ENCODE measurements at places on chromosomes 5 and 9. TPM values are rescaled to one million over a fixed set of nuclear protein-coding genes. Genes with fewer than 3 reads are reported as not detected.
A peak's percentile ranks its signal among the peaks of the same experiment; 100 is the strongest.

ZFP37 gene
- 5.1 TPM for total RNA-seq

KCNN2 gene
- total RNA-seq = 0.50 TPM

WDR55 gene
- 25.2 TPM for total RNA-seq

ERP44 gene
- total RNA-seq = 6.9 TPM

S1PR3 gene
- total RNA-seq = 23.1 TPM

- DNase-seq = peak; percentile 28
- no peak overlapping the region for H3K27ac ChIP-seq
- no peak overlapping the region for H3K4me3 ChIP-seq
- no peaks in the 10 kb centered on the region for H3K36me3 ChIP-seq
- H3K4me1 ChIP-seq = peaks cover 6% of the 10 kb centered on the region
These were observed 4.7 kb downstream of the LNPEP start for GRCh38 chr5:96940586-96940985.

DNA sequence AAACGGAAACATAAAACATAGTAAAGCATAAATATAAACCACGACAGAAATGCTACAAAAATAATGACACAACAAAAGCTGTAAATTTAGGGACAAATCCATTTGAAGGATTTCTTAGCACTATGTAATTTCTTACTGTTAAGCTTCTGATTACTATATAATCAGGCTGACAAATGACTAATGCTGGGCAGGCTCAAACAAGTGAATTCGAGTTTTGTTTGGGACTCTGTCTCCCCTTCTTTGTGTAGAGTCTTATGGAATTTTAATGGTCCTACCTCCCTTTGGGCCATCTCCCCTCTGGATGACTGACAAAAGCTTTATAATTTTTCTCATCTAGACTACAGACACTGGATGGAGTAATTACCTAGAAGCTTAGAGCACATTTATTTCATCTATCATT, 24.6 kb upstream of the KIF2A start:
- H3K4me1 ChIP-seq = no peaks in the 10 kb centered on the region
- H3K27me3 ChIP-seq = no peaks in the 10 kb centered on the region
- no peak for DNase-seq
- H3K4me3 ChIP-seq = no peak overlapping the region
- H3K36me3 ChIP-seq = no peaks in the 10 kb centered on the region

DNA sequence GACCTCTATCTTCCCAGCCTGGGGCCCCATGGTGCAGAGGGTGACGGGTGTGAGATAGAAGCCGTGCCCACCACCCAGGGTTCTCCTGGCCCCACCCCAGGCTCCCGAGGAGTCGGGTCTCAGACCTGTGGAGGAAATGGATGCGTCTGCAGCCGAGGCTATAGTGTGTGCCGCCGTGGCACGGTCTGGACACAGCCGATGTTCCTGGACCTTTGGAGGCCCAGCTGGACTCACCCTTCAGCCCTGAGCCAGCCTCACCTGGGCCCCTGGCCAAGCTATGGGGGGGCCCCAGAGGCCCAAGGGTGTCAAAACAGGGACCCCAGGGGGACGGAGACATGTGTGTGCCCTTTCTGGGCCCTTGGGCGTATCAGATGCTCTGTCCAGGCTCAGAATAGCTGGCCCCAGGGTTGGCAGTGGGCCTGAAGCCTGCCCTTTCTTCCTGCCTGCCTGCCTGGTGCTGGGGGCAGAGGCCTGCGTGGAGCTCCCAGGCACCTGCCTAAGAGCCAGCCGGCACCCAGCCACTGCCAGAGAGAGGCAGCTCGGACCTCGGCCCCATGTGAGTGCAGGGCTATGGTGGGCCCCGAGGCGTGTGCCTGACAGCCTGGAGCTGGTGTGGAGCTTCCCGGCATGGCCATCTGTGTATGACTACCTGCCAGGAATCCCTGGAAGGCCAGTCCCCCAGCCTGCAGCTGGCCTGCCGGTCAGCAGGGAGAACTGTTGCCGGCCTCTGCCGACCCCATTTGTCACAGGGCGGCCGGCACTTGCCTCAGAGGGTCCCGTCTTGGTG, 41.8 kb downstream of the KCNT1 start:
- no peak overlapping the region for H3K4me3 ChIP-seq
- no peaks in the 10 kb centered on the region for H3K27me3 ChIP-seq
- H3K27ac ChIP-seq = no peak overlapping the region
- no peaks in the 10 kb centered on the region for H3K36me3 ChIP-seq
- no peaks in the 10 kb centered on the region for H3K4me1 ChIP-seq

DNA sequence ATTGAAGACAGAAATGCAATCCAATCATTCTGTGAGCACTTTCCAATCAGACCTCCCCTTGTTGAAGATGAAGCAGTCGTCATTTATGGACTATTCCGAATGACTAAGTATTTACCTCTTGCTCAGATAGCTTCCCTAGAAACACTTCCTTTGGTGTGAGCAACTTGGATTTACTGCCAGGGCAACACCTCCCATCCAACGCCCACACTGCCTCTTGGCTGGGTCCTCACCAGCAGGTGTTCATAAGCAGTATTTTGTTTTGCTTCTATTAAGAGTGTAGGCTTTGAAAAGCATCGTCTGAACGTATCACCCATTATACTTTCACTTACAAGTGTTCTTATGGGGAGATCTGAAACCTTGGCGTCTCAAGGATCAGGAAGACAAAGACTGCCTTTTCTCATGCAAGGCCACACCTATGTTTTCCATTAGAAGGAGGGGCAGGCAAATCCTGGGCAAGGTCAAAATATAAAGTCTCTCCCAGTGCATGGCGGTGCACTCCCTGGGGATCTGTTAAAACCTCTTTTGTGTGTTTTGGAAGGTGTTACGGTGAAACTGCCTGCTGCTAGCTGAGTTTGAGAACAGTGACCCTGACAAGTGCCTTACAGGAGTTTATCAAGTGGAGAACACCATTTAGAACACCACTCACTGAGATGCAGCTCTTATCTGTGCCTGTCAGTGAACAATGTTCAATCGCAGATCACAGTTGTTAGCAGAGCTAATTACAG, 10.6 kb upstream of the MARCHF3 start:
- H3K27ac ChIP-seq = no peak overlapping the region
- H3K27me3 ChIP-seq = no peaks in the 10 kb centered on the region
- no peak for DNase-seq
- H3K36me3 ChIP-seq = no peaks in the 10 kb centered on the region
- H3K4me3 ChIP-seq = no peak overlapping the region

- H3K4me1 ChIP-seq = no peaks in the 10 kb centered on the region
- no peaks in the 10 kb centered on the region for H3K27me3 ChIP-seq
- H3K36me3 ChIP-seq = no peaks in the 10 kb centered on the region
- no peak for DNase-seq
- H3K27ac ChIP-seq = no peak overlapping the region
These were observed 42.9 kb downstream of the FOXI1 start for GRCh38 chr5:170148430-170149205.

DNA sequence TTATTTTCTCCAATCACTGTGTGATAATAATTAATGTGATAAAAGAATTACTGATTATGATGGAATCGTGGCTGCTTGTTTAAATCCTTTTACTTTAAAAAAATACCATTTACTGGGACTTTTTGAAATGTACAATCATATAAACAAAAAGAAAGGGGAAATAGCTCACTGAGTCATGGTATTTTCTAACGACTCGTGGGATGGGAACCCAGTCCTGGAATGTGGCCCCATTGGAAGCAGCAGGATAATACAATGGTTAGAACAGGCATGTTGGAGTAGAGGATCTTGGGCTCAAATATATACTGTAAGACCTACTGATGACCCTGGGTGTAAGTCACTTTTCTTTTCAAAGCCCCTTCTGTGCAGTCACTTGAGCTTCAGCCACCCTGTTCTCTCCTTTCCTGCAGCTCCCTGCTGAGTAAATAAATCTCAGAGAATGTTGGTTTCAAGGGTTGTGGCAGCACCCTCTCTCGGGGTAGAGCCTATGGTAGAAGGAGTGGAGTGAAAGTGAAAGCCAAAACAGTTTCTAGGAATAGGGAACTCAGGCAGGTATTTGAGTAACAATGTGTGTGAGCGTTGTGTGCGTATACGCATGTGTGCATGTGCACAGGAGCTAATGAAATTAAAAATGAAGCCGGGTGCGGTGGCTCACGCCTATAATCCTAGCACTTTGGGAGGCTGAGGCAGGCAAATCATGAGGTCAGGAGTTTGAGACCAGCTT, 40.8 kb upstream of the LARP1 start:
- peak; percentile 47 for DNase-seq
- H3K4me1 ChIP-seq = peaks cover 10% of the 10 kb centered on the region
- H3K36me3 ChIP-seq = no peaks in the 10 kb centered on the region
- H3K4me3 ChIP-seq = no peak overlapping the region
- H3K27me3 ChIP-seq = no peaks in the 10 kb centered on the region
- H3K27ac ChIP-seq = no peak overlapping the region

All from fibroblast of lung (primary cell).